HCT116 (cell line): ENCODE measurements at places on chromosomes 6 and 20.

- DNase-seq: no peak
These were observed 19.6 kb downstream of the RRBP1 start for GRCh38 chr20:17662333-17663039.

DNA sequence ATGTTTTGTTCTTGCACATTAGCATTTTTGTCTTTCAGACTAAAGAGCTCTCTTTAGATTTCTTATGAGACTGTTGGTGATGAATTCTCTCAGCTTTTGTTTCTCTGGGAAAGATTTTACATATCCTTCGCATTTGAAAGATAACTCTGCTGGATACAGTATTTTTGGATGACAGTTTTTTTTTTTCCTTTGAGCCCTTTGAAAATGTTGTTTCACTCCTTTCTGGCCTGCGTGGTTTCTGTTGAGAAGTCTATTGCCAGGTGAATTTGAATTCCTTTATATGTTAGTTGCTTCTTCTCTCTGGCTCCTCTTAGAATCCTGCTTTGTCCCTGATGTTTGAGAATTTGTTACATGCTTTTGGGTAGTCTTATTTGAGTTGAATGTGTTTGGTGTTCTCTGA is 22.2 kb upstream of the KIAA1586 start:
- no peak for DNase-seq

GRCh38 chr20:3514012-3514642 is 43.3 kb downstream of the ATRN start:
- DNase-seq: no peak

- no peak for DNase-seq
These were observed 3.9 kb upstream of the SYS1 start for GRCh38 chr20:45359069-45359405.

DNA sequence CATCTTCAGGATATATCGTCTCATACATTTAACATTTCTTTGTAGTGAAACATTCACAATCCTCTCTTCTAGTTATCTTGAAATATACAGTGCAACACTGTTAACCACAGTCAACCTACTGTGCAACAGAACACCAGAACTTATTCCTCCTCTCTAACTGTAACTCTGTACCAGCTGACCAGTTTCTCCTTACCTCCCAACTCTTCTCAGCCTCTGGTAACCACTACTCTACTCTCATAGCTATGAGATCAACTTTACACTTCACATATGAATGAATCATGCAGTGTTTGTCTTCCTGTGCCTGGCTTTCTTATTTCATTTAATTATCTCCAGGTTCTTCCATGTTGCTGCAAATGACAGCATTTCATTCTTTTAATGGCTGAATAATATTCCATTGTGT is 337.6 kb downstream of the BTBD9 start:
- DNase-seq: no peak

DNA sequence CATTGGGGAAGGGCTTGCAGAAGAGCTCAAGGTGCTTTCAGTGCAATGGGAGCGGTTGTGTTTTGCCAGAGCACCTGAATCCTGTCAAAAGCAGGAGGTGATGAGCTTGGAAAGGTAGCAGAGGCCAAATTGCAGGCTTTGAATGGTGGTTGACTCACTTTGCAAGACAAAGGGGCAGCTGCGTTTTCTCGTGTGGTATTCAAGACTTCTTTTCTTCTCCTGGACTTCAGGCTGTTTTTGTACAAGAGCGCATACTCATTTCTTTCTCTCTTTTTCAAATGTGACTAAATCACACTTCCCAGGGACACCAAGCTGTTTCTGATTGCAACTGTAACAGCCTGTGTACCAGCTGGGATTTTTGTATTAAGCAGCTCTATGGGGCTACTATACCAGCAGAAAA is 32.3 kb downstream of the GHRH start:
- DNase-seq: no peak

GRCh38 chr20:50373674-50374286 is 136.4 kb upstream of the PTPN1 start:
- no peak for DNase-seq
